Activated T-cell treated with anti-CD3 and anti-CD28 coated beads for 4 hours (primary cell): ENCODE measurements at places on chromosomes 12 and 14.

DNA sequence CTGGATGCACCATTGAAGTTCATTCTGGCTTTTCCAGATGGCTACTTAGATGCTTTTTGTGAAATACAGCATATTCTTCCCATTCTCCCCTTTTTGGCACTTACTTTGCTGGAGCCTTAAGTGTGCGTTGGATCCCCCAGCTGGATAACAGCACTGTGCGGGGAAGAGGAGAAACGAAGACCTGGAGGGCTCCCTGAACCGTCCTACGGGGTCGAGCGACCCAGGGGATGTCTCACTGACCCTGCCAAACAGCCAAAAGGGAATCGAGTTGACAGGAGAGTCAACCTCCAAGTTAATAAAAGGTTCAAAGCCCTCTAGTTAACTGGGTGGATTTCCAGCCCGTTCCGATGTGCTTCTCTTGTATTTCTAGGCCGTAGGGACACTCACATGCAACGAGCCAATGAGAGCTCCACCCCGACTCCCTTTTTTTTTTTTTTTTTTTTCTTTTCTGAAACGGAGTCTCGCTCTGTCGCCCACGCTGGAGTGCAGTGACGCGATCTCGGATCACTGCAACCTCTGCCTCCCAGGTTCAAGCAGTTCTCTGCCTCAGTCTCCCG lies 1.0 kb upstream of the CAMKK2 start:
- peak; percentile 42 for DNase-seq

DNA sequence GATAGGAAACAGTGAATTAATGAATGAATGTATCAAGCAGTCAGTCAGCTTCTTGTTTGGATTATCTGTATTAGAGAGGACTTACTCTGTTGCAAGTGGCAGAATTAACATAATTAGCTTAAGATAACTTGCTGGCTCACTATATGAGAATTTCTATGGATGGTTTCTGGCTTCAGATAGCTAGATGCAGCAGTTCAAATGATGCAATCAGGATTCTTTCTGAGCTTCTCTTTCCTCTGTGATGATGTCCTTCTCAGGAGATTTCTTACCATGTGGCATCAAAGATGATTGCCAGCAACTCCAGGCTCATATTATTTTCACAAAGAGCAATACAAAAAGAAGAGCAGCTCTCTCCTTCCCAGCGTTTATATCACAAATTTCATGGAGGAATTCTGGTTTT lies 30.7 kb downstream of the FRMD6 start:
- DNase-seq, result no peak

GRCh38 chr12:84694116-84694515 lies 218.5 kb downstream of the SLC6A15 start:
- DNase-seq, result no peak

DNA sequence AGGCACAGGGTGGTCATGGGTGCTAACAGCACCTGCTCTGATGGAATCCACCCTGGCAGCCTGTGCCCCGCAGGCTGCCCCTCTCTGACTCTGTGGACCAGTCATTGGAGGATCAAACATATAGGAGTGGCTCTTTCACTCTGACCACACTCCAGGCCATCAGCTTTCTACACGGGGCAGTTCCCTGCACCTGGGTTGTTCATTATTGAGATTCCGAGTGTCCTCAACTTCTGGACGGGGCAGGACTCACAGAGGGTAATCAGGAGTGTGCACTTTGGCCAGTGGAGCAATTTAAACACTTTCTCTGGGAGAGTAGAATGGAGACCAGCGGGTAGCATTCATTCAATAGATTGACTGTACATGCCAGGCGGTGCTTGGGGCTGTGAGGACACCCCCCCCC lies 94.8 kb downstream of the NINJ2 start:
- no peak for DNase-seq

GRCh38 chr14:105178069-105178867 lies 2.8 kb downstream of the NUDT14 start:
- DNase-seq, result no peak

- peak; percentile 35 for DNase-seq
Measured at GRCh38 chr14:72443991-72444441, 449.9 kb downstream of the DPF3 start.

DNA sequence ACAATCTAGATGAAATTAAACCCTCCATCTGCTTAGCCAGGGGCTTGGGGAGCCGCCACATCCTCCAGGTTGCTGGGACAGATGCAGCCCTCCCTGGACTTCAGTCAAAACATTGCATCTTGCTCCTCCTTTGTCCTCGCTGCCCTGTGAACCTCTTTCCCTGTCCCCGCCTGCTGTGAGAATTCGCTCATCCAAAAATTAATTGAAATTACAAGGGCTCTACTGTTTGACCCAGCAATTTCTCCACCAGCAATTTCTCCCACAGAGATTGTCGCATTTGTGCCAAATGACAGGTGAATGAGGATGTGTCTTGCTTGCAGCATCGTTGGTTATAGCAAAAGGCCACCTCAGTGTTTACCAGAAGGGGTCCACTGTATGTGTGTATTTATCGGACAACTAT lies 5.0 kb upstream of the POP5 start:
- no peak for DNase-seq

- DNase-seq, result no peak
Measured at GRCh38 chr12:43370263-43370662, 181.7 kb downstream of the ADAMTS20 start.

GRCh38 chr12:120412421-120412820 lies 25.5 kb upstream of the COX6A1 start:
- DNase-seq, result no peak

DNA sequence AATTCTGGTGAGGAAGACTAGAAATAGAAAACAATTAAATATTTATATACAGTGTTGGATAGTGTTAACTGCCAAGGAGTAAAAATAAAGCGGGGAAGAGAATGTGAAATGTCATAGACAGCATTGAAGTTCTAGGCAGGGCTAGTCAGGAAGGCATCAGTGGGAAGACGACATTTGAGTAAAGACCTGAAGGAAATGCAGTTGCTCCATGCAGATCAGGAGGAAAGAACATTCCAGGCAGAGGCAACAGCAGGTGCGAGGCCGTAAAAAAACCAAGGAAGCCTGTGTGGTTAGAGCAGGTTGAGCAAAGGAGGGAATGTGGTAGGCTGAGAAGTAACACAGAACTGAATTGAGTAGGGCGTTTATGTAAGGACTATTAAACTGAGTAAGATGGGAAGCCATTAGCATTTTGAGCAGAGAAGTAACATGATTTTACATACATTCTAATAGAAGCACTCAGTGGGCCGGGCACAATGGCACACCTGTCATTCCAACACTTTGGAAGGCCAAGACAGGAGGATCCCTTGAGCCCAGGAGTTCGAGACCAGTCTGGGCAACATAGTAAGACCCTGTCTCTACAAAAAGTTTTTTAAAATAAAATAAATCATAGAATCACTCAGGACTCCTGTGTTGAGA lies 14.9 kb downstream of the SLC35E3 start:
- no peak for DNase-seq

DNA sequence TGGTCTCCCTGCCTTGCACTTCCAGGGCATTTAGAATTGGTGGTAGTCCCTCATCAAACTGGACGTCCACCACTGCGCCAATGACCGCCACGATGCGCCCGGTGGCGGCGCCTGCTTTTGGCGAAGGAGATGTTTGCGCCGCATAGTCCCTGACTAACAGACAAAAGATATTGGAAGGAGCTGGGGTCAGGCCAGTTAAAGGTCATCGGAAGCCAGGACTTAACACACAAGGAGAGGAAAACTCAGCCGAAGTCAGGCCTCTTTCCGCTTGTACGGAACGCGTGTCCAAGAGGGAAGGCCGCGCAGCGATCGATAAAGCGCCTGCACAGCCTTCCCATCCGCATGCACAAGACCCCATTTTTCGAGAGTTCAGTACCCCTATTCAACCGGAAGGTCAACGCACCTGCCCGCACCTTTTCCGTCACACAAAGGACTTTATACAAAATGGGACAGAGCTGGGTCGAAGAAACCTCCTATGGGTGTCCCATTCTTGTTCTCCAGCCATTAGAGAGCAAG lies 525 bp downstream of the ATP5F1B start:
- DNase-seq, result no peak

- DNase-seq, result no peak
Measured at GRCh38 chr14:60845523-60845922, 111.0 kb downstream of the MNAT1 start.

GRCh38 chr12:51692016-51692415 lies 101.0 kb downstream of the SCN8A start:
- DNase-seq, result no peak

- no peak for DNase-seq
Measured at GRCh38 chr12:94561943-94562411, 88.4 kb downstream of the TMCC3 start.

GRCh38 chr12:97283297-97283696 lies 179.3 kb upstream of the RMST start:
- DNase-seq, result no peak

DNA sequence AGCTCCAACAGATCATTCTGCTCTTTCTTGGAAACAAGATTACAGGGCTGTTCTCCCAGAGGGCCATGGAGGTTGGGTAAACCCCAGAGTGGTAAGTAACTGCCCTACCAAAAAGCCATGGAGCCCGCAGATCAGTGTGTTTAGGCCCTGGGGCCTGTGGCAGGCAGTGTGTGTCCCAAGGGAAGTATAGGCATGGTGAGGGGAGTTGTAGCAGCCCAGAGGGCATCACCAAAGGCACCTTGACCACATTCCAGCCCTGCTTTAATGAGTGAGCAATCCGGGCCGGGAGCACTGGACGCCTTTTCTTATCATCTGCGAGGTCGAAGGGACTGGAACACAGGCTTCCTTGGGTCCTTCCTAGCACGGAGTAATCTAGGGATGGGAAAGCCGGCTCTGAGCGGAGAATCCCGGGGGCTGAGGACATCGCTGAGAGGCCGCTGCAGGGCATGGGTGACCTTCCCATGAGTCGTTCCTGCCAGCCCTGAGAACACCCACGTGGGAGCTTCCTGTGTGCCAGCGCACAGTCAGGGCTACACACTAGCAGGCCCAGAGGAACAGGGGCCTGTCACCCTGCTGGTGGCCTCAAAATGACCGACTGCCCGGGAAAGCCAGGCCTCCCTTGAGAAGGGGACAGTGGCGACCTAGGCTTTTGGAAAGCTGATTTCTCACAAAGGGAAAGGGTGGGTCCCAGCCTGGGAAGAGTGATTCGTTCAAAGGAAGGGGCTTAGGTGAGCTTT lies 91.3 kb downstream of the NINJ2 start:
- no peak for DNase-seq

DNA sequence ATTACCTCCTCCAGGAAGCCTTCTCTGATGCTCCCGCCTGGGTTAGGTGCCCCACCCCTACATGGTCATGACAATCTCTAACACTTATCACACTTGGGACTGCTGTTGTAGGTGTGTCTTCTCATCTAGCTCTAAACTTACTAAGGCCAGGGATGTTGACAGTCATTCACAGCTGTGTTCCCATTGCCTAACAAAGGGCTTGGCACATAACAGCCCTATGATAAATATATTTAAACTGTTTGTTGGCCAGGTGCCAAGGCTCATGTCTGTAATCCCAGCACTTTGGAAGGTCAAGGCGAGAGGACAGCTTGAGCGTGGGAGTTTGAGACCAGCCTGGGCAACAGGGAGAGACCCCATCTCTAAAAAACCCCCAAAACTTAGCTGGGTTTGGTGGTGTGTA lies 98.8 kb upstream of the RGS6 start:
- DNase-seq, result no peak

- DNase-seq, result no peak
Measured at GRCh38 chr14:71354801-71355200, 447.5 kb downstream of the PCNX1 start.

DNA sequence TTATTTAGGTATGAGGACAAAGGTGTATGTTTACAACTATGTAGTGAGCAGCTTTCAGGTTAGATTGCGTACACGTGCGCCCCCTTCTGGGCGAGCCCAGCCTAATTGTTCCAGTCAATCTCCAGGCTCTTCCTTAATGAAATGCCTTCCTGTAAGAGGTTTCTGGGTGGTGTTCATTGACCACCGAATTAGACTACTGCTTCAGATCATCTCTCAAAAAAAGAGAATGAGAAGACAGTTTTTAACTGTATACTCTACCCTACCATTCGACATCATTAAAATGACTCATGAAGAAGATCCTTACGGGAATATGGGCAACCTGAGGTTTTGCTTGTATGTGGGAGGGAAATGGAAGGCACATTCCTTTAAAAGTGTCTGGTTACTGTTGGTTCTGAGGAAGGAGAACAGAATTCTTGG lies 2.1 kb downstream of the LUM start:
- peak; percentile 4 for DNase-seq

DNA sequence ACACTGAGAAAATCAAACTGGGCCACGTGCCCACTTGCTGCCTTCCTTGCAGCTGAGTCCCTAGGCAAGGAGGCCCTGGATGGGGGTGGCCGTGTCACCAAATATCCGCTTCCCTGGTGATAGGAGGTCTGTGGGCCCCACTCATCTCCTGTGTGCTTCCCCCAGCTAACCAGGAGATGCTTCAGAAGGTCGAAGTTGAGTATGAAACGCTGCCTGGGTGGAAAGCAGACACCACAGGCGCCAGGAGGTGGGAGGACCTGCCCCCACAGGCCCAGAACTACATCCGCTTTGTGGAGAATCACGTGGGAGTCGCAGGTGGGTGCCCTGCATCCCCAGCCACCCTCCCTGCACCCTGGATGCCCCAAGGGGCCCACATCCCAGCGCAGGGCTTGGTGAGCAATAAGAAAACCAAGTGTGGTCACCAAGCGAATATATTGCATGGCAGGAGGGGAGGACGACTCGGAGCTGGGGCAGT lies 6.8 kb upstream of the SIVA1 start:
- DNase-seq, result no peak

- DNase-seq, result no peak
Measured at GRCh38 chr14:75331471-75331870, 52.8 kb downstream of the FOS start.

DNA sequence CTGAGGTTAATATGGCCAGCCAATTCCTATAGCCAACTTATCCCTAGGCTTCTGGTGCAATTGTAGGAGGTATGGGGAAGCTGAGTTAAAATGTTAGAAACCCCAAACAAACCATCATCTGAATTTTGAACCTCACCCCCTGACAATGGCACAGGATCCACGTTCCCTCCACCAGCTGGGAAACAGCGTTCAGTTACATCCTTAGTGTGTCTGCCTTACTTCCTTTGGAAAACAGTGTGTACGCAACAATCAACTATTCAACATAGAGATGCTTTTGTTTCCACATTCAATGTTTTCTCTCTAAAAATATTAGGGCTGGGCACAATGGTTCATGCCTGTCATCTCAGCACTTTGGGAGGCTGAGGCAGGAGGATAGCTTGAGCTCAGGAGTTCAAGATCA lies 203.4 kb downstream of the TTC7B start:
- DNase-seq, result no peak

DNA sequence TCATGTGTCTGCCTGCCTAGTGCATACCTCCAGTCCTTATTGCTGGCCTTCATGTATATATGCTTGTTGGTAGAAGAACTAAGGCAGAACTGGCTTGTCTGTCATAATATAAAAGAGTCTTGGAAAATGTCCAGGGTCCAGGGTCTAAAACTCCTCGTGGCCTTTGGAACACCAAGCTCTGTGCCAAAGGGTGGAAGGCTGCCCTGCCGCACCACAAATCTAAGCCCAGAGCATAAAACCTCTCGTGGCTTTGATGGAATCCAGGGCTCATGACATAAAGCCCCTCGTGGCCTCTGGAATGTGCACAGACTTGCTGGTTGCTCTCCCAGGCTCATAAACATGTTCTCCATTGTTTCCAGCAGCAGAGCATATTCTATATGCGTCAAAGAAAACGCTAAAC lies 107.9 kb downstream of the BBS10 start:
- no peak for DNase-seq

- DNase-seq, result no peak
Measured at GRCh38 chr14:72781561-72782508, 112.1 kb downstream of the DPF3 start.

GRCh38 chr14:32208490-32208889 lies 5.4 kb upstream of the RNU6-8 start:
- DNase-seq, result no peak
